ENCODE measurements at places on chromosomes 2 and 18.

- DNase-seq: no peak
Observed at GRCh38 chr18:62210138-62210537, 23.1 kb downstream of the RELCH start.

GRCh38 chr2:100197631-100198153 is 55.3 kb upstream of the AFF3 start:
- DNase-seq: peak; percentile 83

- no peak for DNase-seq
Observed at GRCh38 chr18:23238152-23238531, 102.9 kb downstream of the CABLES1 start.

DNA sequence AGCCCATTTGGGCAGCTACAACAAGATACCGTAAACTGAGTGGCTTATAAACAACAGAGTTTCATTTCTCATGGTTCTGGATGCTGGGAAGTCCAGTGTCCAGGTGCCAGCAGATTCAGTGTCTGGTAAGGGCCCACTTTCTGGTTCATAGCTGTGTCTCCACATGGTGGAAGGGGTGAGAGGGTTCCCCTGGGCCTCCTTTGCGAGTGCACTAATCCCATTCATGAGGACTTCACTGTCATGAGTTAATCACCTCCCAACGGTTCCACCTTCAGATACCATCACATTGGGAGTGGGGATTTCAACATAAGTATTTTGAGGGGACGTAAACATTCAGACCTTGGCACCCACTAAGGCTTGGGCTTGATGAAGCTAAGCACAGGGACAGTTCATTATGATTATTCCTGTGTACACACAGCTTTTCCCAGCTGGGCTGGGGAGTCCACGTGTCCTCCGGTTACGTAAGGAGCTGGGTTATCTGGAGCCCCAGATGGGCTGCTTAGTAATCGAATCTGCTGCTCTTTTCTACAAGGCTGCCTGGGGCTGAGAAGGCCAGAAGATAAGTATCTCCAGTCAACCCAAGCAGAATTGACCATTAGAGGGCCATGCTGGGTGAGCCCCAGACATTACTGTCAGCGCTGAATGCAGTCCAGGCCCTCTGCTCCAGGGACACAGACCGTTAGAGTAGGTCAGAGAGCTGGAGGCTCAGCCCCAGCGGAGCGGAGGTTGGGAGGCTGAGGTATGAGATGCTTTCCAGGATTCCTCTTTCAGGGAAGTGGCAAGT is 42.7 kb downstream of the EPAS1 start:
- no peak for DNase-seq

GRCh38 chr2:152468899-152469692 is 134.1 kb downstream of the FMNL2 start:
- no peak for DNase-seq

DNA sequence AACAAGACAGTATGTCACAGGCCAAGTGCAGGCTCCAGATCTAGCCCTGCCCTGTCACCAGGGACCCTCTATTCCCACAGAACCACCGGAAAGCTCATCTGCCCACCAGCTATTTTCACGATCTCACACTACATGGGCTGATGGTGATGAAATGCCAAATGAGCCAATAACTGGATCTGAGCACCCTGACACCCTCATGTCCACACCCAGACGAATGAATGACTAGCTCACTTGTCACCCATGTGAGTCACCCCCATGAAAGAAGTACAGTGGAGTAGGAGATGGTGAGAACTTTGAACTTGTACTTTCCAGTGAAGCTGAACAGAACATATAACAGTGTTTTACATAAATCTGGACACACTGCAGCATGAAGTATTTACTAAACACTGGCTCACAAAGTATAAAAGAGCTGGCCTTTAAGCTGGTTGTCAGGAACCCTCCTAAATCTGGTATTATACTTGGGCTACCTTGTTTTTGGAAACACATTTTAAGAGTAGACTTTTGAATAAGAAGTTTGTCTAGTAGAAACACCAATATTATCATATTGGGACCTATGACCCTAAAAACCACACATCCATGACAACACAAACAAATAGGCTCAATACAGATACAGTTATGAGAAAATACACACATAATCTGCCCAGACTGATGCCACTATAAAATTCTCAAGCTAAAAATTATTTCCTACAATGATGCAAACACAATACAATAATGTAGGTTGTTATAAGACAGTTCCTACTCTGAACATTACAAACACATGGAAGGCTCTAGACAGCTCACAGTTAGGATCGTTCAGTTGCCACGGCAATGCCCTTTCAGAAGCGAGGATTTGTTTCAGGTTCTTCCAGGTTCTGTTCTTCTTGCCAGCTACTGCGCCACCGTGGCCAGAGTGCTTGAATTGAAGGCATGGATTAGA is 19.0 kb downstream of the INO80C start:
- DNase-seq: no peak

- no peak for DNase-seq
Observed at GRCh38 chr2:67642046-67642382, 244.9 kb downstream of the ETAA1 start.

- no peak for DNase-seq
Observed at GRCh38 chr2:9595746-9596145, 35.1 kb downstream of the YWHAQ start.

- no peak for DNase-seq
Observed at GRCh38 chr2:102094917-102095316, 47.6 kb upstream of the IL1R1 start.

GRCh38 chr2:105518897-105519296 is 120.0 kb upstream of the FHL2 start:
- DNase-seq: no peak

DNA sequence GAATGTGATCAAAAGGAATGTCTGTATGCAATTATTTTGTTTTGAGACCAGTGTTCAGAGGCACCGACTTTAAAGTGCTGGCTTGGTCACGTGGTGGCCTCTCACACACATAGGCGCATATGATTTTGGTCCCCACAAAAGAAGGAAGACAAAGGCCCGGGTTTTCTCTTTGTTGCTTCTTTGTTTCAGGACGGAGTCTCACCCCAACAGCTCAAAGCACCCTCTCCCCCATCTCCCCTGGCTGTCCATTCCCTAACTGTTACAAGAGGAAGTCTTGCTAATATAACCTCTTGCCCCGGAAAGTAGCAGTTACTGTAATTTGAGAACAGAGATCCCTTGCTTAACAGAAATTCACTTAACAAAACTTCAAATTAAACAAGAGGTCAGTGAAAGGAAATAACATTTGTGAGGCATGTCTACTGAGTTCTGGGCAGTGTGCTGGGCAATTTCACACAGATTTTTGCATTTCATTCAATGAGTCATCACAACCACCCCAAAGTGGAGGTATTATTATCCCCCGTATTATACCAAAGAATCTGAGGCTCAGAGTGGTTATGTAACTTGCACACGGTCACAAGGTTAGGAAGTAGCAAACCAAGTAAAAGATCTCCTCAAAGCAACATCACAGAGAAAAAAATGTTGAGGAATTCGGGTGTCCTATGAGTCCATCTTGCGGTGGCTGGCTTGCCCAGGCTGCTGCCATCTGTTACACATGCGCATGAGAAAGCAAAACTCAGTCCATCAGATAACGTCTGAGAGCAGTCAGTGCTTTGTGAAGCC is 75.8 kb downstream of the SDC1 start:
- no peak for DNase-seq

GRCh38 chr2:58239243-58239925 is 1.7 kb downstream of the FANCL start:
- no peak for DNase-seq

DNA sequence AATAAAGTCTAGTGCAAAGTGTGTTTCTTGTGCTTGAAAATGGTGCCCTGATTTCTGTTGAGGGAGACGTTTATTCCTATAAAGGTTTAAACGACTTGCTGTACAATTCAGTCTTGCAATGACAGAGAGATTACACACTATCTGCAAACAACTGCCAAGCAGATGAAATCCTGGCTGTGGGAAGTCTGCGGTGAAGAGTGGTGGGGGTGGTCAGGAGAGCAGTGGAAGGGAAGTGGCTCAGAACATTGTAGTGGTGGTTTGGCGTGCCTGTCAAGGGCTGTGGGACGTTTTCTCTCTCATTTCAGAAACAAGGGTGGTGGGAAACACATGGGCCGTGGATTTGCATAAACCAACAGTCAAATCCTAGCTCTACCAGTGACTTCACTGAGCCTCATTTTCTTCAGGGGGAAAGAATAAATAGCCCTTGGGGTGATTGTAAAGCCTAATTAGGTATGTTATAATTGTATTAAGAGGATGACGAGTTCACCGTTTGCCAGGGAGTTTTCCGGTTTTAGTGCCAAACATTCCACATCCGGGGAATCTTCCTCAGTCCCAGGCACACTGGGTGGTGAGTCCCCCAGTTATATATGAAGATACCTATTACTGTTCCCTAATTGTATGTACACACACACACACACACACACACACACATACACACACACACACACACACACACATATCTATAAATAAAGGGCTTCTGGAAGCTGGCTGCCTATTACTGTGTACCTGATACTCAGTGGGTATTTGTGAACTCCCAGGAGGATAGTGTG is 115.0 kb downstream of the SPTBN1 start:
- DNase-seq: peak; percentile 66

DNA sequence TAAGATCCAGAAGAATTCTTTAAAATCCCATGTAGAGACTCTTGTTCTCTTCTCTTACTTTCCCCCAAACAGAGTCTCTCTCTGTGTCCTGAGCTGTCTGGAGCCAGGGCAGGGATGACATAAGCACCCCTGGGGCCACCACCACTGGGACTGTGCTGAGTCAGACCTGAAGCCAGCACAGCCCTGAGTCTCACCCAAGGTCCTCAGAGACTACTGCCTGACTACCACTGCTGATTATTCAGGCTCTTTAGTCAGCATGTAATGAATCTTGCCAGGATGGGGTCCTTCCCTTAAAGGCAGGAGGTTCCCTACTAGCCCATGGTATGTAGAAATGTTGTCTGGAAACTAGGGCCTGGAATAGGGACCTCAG is 34.9 kb upstream of the DYNC1I2 start:
- DNase-seq: no peak

GRCh38 chr2:130828461-130828860 is 8.3 kb upstream of the ARHGEF4 start:
- DNase-seq: peak; percentile 32

- no peak for DNase-seq
Observed at GRCh38 chr2:225797394-225797793, 397.9 kb downstream of the NYAP2 start.

GRCh38 chr18:46173393-46174341 is 69.5 kb downstream of the HAUS1 start:
- peak; percentile 97 for DNase-seq

GRCh38 chr2:223414646-223415045 is 187.5 kb downstream of the SCG2 start:
- DNase-seq: no peak

- no peak for DNase-seq
Observed at GRCh38 chr2:197315371-197315770, 4.8 kb upstream of the ANKRD44 start.

DNA sequence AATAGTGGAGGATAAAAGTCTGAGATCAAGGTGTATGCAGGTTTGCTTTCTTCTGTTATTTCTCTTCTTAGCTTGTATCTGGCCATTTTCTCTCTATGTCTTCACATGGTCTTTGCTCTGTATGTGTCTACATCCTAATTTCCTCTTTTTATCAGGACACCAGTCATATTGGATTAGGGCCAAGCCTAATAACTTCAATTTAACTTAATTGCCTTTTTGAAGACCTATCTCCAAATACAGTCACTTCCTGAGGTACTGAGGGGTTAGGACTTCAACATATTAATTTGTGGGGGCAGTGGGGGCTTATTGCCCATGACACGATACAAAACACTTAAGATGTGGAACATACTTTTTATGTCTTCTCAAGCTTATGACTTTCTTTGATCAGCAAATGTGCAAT is 632.9 kb upstream of the CELF4 start:
- DNase-seq: no peak

GRCh38 chr2:168687314-168687713 is 115.1 kb upstream of the NOSTRIN start:
- no peak for DNase-seq

DNA sequence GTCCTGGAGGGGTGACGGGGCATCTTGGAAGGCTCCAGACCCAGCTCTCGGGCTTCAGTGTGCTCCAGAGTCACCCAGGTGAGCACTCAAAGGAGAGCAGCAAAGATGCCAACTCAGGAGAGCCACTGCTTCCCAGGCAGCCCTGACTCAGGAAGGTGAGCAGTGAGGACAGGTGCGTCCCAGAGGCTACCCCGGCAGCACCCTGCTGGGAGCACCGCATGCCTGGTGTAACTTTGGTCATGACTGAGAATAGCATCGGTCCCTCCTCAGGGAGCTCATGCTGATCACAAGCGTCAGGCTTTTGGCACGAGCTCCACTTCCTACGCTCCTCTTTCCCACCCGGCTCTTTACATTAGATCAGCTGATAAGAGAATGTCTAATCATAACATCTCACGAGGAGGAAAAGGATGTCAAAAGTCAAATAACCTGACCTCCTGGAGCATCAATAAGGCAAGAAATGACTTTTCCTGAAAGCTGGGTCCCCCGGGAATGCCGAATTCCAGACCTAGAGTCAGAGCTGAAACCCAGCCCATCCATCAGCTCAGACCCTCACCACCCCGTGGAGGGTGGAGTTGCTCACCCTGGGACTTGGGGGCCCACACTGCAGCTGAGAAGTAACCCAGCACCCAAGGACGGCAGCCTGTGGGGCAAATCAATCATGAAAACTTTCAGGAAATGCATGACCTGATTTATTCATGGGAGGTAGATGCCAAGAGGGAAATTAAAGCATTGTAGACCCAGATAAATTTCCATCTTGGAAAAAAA is 248.8 kb downstream of the ACKR3 start:
- no peak for DNase-seq

DNA sequence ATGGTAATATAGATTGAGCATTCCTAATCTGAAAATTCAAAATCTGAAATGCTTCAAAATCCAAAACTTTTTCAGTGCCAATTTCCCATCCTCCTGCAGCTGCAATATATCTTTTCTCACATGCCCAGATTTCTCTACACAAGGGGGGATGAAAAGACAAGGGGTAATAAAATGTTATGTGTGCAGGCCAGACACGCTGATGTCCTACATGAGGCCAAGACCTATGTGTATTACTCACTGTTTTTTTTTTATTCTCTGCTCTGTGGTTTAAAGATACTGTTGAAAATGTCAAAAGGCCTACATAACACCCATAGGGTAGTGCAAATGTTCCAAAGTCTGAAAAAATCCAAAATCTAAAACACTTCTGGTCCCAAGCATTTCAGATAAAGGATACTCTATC is 41.2 kb upstream of the CWC22 start:
- DNase-seq: no peak

GRCh38 chr2:174878537-174879147 is 114.4 kb upstream of the CHRNA1 start:
- no peak for DNase-seq

- no peak for DNase-seq
Observed at GRCh38 chr2:187057466-187057865, 208.5 kb upstream of the ZSWIM2 start.

GRCh38 chr2:136393514-136393913 is 275.6 kb upstream of the CXCR4 start:
- no peak for DNase-seq

DNA sequence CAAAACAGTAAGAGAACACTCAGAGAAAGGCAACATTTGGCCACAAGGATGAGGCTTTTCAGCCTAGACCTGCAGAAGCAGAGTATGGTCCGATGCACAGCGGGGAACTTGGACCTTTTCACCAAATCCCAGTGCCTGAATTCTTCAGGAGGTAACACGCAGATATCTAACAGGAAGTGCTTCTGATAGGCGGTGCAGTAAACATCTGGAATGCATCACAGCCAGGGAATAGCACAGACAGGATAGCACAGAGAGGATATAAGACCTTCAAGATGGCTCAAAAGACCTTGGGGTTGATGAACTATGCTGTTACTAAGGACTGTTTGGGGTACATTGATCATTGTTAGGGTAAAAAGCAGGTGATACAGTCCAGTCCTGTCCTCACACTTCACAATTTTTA is 1.7 kb downstream of the TMEM127 start:
- DNase-seq: no peak
